ENCODE measurements at places on chromosomes 3 and 15. TPM values are rescaled to one million over a fixed set of nuclear protein-coding genes. Genes with fewer than 3 reads are reported as not detected.

AMIGO3 gene
- 2.0 TPM for polyA plus RNA-seq

DNA sequence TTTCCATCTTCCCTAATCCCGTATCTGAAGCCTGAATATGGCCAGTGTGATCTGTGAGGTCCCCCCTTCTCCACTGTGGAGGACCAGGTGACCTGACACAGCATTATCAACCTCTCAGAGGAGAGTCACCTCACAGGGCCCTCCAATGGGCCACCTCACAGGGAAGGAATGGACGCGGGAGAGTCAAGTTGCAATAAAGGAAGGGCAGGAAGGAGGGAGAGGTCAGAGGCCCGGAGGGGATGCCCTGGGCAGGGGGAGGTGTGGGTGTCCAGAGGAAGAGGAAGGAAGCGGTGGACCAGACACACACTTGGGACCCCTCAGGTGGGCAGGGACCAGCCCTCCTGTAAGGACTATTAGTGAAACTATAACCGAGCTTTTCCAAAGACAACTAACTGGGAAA, 14.6 kb upstream of the LRRC15 start:
- no peak for DNase-seq

MNS1 gene
- polyA plus RNA-seq, result 3.4 TPM

DNA sequence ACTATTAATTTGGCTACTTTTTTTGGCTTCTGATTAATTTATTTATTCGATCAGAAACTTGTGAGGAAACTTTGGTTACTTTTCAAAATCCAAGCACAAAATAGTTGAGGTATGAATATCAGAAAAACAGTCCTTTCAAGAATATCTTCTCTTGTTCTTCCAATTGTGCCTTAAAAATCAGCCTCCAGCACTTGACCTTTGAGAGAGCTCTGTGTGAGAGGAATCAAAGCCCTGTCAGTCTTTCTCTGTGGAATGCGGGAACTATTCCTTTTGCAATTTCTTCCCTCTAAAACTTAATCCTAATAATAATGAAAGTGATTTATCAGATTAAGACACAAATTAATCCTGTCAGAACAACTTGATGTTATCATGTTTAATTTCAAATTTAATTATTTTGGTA, 185.9 kb downstream of the ABHD5 start:
- DNase-seq, result no peak

STAC gene
- 0.80 TPM for polyA plus RNA-seq

GMNC gene
- polyA plus RNA-seq, result 0.11 TPM

- no peak for DNase-seq
These were observed 23.4 kb downstream of the PLA2G4D start for GRCh38 chr15:42070976-42071350.

CILP gene
- polyA plus RNA-seq, result 5.2 TPM

LNP1 gene
- 1.6 TPM for polyA plus RNA-seq

TMC3 gene
- polyA plus RNA-seq, result 0.07 TPM

TMEM40 gene
- 14.1 TPM for polyA plus RNA-seq

EEF1AKMT4 gene
- polyA plus RNA-seq, result 2.9 TPM

DNA sequence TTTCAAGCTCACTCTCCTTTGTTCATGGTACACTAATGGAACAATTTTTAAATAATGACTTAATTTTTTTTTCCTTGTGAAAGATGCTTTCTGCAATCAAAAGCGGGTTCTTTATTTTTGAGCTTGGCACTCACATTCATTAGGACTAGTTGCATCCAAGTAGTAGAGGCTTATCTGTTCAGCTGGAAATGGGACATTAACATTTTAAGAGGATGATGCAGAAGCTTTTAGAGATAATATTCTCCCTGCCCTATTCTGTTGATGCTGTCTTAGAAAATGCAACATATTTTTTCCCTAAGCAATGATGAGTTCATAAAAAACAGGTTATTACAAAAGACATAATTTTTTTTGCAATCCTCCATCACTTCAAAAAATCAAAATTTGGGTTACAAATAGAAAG, 900.6 kb downstream of the NTRK3 start:
- DNase-seq, result no peak

TTLL13 gene
- 0.32 TPM for polyA plus RNA-seq

DENND6A gene
- 23.3 TPM for polyA plus RNA-seq

GRCh38 chr15:47685141-47685870, 32.0 kb upstream of the SEMA6D start:
- no peak for DNase-seq

UPK1B gene
- 8.6 TPM for polyA plus RNA-seq

DNA sequence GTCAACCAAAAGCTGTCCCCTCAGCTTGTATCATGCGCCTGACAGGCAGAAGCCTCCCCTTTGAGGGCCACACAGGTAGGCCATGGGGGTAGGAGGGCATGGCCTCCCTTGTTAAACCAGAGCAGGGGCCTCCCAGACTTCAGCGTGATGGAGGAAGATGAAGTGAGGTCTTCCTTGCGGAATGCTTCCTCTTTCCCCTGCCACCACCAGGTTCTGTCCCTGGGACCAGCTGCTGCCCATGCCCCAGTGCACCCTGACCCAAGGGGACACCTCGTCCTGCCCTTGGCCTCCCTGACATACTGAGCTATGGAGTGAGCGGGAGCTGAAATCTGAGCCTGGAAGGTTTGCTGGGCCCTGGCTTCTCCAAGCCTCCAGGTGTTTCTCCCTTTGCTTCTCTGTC, 26.7 kb downstream of the SSUH2 start:
- no peak for DNase-seq

GRCh38 chr3:73508330-73508954, 116.3 kb downstream of the PDZRN3 start:
- no peak for DNase-seq

GRCh38 chr15:27176785-27177406, 205.9 kb downstream of the GABRG3 start:
- DNase-seq, result no peak

TMEM158 gene
- 1.9 TPM for polyA plus RNA-seq

All from thymus (tissue), 14 donors.